ENCODE measurements at places on chromosomes 7 and 10.

- no peak for DNase-seq
These were observed 58.3 kb downstream of the MMRN2 start for GRCh38 chr10:86899132-86899531.

DNA sequence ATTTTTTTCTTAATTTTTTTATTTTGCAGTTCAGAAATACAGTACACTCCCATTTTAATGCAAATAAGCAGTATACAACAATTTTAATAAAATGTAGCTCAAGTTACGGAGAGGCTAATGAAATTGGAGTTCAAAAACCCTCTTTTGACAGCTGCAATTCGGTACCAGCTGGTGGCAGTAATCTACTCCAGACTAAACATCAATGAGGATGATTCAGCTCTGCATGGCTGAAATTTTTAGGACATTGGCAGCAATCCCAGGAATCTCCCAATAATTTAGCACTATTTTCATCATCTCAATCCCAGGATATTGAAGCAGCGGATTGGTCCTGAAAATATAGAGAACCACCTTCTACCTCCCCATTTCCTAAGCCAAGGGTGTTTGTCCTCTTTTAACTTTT lies 278.8 kb downstream of the CACNA2D1 start:
- DNase-seq: no peak

- DNase-seq: peak; percentile 64
These were observed 135.2 kb downstream of the ADAM12 start for GRCh38 chr10:126252884-126253610.

DNA sequence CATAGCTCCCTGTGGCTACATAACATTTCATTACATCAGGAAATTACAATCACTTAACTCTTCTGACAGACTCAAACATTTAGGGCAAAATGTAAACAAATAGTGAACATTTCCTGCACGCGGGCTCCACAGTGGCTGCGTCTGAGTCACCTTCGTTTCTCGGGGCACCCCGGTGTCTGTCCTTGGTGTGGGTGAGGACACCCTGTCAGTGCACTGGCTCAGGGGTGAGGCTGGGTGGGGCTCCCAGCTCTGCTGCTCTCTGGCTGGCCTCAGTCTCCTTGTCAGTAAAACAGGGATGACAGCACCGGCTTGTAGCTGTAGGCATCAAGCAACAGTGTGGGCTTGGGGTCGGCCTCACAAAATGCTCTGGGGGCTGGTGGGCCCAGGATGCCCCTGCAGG lies 237.1 kb upstream of the SHH start:
- DNase-seq: no peak

DNA sequence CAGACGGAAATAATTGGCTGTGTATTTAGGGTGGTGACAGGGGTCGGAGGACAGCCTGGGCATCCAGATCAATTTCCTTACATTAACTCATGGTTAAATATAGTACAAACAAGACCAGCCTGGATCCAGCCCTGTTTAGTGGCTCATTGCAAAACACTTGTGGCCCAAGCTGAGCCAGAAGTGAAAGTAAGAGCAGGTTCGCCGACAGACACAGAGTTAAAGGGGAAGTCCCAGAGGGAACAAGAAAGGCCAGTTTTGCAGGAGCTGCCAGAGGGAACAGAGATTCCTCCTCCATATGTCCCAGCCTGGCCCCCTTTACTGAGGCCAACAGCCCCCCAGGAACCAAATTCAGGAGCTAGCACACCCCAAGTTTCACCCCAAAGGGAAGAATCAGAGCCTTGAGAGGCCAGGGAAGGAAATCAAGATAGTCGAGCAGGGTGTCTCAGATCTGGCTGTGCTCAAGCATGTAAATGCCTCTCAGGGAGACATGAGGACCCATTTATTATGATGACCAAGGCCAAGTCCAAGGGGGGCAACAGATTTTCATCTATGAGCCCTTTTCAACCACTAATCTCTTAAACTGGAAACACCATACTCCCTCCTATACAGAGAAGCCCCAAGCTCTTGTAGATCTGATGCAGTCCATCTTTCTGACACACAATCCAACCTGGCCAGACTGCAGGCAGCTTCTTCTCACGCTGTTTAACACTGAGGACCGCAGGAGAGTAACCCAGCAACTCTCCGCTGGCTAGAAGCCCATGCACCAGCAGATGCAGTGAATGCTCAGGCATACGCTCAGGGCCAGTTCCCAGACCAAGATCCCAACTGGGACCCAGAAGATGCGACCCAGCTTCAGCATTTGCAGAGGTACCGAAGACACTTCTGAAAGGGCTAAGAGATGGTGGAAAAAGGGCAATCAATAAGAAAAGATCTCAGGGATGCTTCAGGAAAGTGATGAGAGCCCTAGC lies 15.9 kb upstream of the ADCK2 start:
- DNase-seq: no peak

DNA sequence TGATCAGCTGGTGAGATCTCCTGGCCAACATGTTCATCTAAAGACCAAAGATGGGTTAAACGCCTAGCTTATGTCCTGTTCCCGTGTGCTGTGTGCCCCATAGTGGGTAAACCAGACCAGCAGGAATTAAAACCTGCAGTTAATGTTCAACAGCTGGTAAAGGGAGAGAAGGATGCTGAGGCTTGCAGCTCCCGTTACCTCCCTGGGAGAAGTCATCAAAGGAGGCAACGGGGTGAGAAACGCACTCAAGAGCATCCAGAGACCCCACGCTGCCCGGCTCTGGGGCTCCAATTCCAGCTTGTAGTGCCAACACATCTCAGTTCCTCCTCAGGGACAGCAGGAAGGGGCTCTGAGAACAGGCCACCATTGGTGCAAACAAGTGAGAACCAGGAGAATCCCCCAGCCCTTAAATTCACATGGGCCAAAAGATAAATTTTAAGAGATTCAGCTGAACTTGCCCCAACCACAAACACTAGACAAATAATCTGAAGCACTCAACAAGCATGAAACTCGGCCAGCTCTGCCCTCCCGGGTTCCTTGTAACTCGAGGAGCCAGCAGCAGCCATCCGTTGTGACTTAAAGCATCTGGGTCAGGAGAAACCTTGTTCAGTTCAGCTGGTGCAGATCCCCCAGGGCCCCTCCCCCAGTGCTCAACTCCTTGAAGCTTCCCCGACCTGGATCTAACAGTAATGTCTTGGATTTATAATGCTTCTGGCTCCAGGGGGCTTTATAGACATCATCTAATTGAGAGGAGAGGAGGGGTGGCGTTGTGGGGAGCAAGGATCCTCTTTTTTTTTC lies 29.4 kb downstream of the FAM241B start:
- no peak for DNase-seq

DNA sequence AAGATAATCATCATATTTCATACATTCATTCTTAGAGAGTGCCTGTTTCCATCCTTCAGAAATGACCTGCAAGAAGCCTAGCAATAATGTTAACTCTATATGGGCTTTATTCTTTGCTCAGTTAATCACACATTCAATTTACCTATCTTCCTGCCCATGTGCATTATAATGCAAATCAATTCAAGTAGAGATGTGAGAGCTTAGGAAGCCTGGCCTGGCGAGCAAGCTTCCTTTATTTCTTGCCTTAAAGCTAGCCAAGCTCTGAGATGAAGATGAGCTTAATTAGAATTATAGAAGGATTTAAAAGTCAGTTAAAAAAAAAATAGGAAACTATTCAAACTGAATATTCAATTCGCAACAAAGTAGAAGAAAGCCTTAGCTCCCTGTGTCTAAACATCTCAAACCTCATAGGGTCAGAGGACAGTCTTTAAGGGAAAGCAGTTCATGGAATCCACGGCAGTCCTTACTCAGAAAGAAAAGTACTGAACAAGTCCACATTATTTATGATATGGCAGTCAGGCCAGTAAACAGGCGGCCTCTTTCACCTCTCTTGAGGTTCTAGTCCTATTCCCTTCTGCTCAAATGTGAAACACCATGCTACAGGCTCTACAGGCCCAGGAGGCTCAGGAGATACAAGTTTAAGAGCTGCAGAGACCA lies 214.1 kb downstream of the TFEC start:
- no peak for DNase-seq

GRCh38 chr7:70288781-70289456 lies 690.6 kb downstream of the AUTS2 start:
- no peak for DNase-seq

GRCh38 chr10:29542723-29543122 lies 92.0 kb downstream of the SVIL start:
- no peak for DNase-seq

DNA sequence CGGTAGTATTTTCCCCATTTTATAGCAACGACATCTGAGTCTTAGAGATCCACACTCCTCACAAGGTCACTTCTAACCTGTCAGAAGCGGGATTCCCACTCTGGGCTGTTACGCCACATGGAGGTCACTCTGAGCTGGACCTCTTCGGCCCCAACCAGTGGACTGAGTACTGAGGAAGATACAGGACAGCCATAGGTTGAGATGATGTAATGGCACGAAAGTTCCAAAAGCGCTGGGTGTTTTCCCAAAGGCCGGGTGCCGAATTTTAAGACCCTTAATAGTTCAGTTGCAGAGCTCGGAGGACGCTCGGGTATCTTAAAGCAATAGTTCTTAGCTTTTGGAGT lies 699 bp downstream of the GHITM start:
- no peak for DNase-seq

DNA sequence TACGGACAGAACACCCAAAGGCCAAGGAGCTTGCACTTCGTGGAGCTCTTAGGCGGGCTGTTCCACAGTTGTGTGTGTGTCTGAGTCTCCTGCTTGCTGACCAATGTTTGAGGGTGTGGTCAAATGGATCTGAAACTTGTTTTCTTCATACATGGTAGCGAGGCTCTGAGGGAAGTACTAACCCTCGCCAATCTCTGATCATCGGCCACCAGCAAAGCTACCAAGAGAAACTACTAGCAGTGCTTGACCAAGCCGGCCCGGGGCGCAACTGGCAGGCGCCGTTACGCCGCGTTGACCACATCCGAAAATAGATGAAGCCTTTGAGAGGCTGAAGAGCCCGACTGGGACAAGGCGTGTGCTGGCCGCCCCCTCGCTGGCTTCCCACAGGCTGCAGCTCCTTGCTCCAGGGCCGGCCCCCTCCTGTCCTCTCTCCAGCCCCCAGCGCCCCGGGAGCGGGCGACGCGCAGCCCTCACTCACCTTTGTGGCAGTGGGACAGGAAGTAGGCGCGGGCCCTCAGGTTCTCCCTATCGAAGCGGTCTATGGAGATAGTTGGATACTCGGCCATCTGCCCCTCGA lies 384 bp downstream of the DCLRE1C start:
- no peak for DNase-seq

All from T1000 (cell line).